ENCODE measurements at places on chromosomes 11 and 22.

DNA sequence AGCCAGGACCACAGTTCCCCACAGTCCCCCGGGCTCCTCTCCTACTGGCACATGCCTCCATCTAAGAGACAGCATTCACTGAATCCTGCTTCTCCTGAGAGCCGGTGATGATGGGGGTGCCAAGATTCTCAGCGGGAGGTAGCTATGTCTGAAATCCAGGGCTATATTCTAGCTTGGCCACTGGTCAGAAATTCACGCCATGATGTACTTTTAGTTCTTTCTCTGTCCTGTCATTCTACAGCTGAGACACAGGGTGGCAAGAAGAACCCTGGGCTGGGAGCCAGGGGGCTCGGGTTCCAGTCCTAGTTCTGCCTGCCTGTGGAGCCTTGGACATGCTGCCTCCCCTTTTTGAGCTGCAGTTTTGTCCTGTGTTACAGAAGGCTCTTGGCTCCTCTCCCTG, 59.2 kb upstream of the PHOX2A start:
- DNase-seq = no peak

DNA sequence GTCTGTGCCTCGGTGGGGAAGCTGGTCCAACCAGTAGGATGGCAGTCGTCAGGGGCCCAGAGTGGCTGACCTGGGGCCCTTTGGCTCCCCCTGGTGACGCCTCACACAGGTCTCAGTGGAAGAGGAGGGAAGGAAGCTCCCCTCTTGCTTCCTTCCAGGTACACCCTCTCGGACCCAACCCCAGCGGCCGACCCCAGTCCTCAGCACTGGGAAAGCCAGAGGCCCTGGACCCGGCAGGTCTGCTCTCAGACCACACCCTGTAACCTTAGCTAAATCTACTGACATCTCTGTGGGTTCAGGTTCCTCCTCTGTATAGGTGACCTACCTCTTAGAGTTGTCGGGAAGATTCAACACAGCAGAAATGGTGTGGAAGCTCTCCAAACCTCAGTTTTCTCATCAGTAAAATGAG, 3.4 kb upstream of the SCUBE1 start:
- DNase-seq = no peak

GRCh38 chr11:102367364-102367763, 20.4 kb downstream of the BIRC2 start:
- DNase-seq = no peak

- DNase-seq = no peak
These were observed 534.0 kb upstream of the B3GAT1 start for GRCh38 chr11:134945993-134946392.

DNA sequence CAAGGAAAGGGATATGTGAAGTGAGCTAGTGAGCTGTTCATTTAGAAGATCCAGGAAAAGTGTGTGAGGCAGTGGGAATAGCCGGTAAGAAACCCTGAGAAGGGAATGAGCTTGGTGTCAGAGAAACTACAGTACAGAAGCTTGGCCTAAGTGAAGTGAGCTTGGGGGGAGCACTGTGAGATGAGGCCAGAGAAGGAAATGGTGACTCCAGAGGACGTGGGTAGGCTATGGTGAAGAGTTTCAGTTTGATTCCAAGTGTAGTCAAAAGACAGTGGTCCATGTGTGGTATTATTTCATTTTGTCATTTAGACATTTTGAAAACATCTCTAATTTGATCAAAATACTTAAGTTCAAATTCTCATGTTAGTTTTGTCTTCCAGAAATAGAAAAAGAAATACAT, 77.2 kb downstream of the GRK3 start:
- no peak for DNase-seq

GRCh38 chr11:104165014-104165413, 1.1 kb upstream of the PDGFD start:
- DNase-seq = no peak

GRCh38 chr11:12537778-12538401, 136.3 kb upstream of the TEAD1 start:
- DNase-seq = no peak

DNA sequence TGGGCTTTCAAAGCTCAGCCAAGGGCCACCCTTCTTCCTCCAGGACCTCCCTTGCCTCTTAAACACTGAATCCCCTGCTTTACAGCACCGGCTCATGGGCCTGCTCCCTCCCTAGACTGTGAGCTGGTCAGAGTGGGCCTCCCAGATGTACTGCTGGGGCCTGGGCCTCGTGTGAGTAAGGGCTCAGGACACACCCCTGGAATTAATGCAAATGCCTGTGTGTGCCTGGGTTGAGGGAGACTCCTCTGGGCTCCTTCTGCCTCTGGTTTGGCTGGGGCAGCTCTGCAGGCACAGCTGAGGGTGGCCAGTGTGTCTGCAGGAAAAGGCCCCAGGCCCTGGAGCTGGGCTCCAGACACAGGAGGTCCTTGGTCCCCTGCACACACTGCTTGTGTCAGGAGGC, 24.2 kb downstream of the ALX4 start:
- no peak for DNase-seq

- DNase-seq = peak; percentile 10
These were observed 32.4 kb downstream of the POU2F3 start for GRCh38 chr11:120272303-120272702.

- DNase-seq = no peak
These were observed 3.8 kb downstream of the RIC8A start for GRCh38 chr11:211295-211694.

DNA sequence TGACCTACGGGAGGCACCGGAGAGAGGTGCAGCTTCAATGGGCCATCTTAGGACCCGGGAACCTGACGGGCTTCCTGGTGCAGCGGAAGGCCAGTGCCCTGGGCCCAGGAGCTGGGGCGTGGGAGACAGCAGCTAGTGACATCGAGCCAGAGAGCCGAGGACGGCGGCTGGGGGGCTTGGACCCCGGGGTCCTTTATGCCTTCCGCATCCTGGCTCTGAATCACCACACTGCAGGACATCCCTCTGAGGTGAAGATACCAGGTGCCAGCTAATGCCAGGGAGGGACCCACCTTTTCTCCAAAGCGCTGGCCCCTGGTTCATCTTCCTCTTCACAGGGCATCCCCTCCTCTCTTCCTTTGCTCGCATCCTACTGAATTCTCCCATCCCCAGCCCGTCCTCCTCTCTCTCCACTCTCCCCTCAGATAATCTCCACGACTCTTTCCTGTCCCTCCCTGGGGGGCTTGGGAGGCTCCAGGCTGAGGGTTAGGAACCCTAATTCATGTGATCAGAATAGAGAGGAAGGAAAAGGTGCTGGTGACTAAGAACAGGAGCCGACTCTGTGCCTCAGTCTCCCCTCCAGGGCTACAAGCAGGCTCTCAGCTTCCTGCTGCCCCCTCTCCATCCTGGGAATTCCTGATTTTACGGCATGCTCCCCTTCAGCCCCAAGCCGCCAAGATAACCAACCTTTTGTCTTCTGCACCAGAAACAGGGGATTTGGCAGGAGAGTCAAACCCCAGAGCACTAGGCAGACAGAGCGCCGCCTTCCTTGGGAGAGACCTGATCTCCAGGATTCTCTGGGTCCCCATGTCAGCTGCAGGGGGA, 8.5 kb downstream of the VSIG10L2 start:
- DNase-seq = no peak

- DNase-seq = no peak
These were observed 74.2 kb upstream of the MS4A8 start for GRCh38 chr11:60625262-60625661.

DNA sequence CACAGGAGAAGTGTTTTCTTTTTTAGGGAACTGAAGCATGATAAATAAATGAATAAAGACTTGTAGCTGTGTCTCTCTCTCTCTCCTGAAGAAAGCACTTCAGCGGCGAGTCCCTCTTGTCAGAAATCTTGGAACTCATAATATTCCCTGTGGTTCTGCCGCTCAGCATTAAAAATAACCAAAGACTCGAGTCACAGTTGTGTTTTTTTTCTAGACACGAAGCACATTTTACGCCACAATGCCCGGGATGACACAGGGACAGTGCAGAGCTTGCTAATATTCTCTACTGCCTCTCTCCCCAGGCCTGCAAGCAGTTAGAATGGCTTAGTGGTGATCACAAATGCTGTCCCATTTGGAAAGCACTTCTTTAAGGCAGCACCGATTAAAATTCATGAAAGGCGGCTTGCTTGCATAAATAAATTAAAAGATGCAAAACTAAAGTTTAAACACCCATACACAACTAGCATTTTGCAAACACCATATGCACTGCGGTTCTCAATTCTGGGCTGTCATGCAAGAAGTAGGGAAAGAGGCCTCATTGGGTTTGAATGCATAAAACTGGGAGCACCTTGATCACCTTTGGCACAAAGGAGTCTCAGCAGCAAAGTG, 597.4 kb downstream of the SOX6 start:
- no peak for DNase-seq
